Activated B cell treated with CpG ODN at 0.5 μM for 24 hours (primary cell): ENCODE measurements at places on chromosomes 12 and 14.

GRCh38 chr14:50785457-50786063, 45.4 kb downstream of the NIN start:
- DNase-seq = no peak

DNA sequence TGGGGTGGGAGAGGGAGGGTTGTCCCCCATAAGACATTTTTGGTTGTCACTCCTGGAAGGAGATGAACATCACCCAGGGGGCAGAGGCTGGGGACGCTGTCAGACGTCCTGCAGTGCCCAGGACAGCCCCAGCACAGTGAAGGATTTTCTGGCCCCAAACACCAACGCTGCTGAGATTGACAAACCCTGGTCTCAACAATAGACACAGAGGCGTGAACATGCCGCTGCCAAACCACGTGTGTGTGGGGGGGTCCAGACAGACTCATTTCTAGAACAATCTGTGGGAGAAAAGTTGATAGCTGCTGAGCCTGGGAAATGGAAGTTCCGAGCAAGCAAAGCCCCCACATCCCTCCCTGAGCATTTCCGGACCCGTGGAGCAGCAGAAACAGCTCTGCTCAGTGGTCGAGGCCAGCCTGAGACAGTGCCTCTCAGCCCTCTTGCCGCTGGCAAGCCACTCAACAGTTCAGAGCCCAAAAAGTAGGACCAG, 43.8 kb upstream of the CLMN start:
- DNase-seq = no peak

- DNase-seq = no peak
These were observed 1775.6 kb upstream of the SEL1L start for GRCh38 chr14:83309211-83309610.

DNA sequence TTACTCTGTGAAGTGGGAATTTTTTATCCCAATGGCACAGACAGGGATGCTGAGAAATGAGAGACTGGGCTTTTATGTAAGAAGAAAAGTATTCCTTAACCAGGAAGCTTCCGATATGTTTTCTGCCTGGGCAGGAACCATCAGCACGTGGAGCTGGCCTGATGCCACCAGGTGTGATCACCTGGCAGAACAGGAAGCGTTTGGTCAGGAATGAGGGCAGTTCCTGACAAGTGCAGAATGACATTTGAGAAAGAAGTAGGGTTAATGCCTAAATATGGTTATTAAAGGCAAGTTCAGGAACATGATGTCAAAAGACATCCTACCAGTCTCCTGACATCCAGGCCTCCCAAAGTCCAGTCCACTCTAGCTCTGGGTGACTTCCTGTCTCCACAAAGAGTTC, 210.3 kb downstream of the NUAK1 start:
- DNase-seq = no peak

GRCh38 chr12:24223926-24224325, 274.5 kb upstream of the SOX5 start:
- DNase-seq = no peak

DNA sequence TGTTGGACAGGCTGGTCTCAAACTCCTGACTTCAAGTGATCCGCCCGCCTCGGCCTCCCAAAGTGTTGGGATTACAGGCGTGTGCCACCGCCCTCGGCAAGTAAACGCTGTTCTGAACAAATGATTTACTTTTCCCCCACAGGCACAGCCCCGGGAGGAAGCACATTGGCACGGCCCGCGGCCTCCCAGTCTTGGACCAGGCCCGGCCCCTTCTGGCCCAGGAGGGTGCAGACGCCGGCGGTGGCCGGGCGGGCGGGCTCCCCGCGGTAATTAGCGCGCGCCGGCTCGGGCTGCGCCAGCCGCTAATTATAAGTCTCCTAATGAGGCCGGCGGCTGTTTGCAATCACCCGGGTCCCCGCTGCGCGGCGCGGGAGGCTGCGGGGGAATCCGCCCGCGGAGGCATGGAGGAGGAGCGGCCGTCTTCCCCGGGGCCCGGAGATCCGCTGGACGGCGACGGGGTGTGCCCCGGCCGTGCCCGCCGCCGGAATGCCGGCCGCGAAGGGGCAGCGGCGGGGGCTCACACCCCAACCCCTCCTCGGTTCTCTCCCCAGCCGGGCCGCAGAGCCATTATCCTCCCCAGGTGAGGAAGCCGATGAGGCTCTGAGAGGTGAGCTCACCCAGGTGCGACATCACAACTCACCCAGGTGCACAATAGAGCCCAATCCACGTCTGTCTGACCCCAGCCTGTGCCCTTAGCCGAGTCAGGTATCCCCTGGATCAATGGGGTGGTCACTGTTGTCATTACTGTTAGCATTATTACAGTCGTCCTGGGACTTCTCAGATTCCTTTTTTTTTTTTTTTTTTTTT, 3.3 kb upstream of the POP5 start:
- peak; percentile 58 for DNase-seq

GRCh38 chr12:68067762-68068376, 78.6 kb downstream of the IFNG-AS1 start:
- DNase-seq = no peak

DNA sequence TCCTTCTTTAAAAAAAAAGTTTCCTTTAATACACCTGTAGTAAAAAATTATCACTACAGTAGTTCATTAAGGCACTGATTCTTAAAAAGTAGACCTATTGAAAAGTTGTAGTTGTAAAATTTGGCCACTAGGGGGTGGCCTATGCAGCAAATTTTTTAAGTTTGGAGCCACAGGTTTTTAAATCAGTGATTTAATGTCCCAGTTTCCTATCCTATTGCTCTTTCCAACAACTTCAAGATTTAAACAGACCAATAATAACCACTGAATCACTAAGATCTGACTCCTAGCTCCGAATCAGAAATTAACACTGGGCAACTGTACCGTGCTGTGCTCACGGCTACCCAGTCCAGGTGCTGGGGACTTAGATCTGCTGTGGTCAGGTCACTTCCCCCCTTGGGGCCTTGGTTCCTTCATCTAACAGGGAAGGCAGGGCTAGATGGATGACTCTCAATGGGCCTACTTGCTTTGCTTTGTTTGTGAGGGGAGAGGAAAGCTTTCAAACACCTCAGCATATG, 279.3 kb downstream of the MED13L start:
- no peak for DNase-seq

- no peak for DNase-seq
These were observed 454.2 kb downstream of the AEBP2 start for GRCh38 chr12:19893514-19893913.

DNA sequence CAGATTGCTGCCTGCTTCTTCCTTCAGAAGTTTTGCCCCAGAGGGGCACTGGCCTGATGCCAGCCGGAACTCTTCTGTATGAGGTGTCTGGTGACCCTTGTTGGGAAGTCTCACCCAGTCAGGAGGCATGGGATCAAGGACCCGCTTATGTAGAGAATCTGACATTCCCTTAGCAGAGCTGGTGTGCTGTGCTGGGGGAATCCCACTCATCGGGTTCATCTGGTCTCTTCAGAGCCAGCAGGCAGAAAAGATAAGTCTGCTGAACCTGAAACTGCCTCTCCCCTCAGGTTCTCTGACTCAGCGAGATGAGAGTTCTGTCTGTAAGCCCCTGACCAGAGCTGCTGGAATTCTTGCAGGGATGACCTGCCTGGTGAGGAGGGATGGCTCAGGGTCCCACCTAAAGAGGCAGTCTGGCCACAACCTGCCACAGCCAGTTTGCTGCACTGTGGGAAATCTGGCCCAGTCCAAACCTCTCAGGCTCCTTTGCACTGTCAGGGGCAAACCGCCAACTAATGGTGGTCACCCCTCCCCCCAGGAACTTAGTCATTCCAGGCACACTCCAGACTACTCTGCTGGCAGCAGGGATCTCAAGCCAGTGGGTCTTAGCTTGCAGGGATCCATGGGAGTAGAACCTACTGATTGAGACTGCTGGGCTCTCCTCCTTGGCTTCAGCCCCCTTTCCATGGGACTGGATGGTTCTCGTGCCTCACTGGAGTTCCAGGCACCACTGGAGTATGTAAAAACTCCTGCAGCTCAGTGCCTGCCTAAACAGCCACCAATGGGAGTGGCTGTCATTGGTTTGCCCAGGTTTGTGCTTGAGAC, 4.1 kb downstream of the CLEC2D start:
- no peak for DNase-seq

- no peak for DNase-seq
These were observed 235 bp downstream of the RAB2B start for GRCh38 chr14:21476523-21476924.

DNA sequence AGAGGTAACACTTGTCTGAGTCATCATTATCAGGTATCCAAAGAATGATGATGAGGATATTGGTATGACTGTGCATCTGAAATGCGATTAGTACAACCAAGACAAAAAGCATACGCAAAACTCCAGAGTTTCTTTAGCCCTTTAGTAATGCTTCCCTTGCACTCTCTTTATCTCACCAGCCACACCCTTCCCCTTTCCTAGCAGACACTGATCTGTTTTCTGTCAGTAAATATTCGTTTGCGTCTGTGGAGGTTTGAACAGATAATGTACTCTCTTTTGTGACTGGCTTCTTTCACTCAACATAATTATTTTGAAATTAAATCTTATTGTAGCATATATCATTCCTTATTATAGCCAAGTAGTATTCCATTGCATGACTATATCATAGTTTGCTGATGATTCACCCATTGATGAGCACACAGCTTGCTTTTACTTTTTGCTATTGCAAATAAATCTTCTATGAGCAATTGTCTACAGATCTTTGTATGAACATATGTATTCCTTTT, 775.7 kb downstream of the SLC6A15 start:
- DNase-seq = no peak

- DNase-seq = no peak
These were observed 3.3 kb upstream of the RPLP0 start for GRCh38 chr12:120204171-120204570.

GRCh38 chr14:70811050-70811449, 1.7 kb upstream of the MAP3K9 start:
- DNase-seq = no peak

- no peak for DNase-seq
These were observed 61.3 kb downstream of the NOS1 start for GRCh38 chr12:117300174-117300573.

GRCh38 chr14:61033054-61033453, 52.0 kb downstream of the SLC38A6 start:
- no peak for DNase-seq

- no peak for DNase-seq
These were observed at the start of gene PDE3A for GRCh38 chr12:20368114-20368650. TSS of gene PDE3A (plus strand) at chr12:20368537. CDS start at chr12:20369285, 748 bp downstream.

GRCh38 chr12:66103016-66103913, 27.3 kb downstream of the LLPH start:
- DNase-seq = no peak

DNA sequence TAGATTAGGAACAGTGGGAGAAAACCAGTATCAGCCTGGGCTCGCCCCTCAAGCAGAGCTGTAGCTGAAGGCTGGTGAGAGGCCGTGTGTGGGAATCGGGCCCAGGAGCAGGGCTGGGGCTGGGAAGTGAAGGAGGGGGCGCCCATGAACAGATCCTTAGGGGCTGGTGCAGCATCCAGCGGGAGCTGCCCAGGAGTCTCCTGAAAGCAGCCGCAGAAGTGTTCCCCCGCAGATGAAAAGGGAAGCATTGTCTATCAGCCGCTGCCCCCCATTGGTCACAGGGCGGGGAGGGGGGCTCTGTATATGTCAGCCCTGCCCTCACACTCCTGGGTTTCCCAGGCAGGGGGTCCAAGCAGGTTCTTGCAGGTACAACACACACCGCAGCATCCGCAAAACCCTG, 15.6 kb upstream of the RFLNA start:
- no peak for DNase-seq

DNA sequence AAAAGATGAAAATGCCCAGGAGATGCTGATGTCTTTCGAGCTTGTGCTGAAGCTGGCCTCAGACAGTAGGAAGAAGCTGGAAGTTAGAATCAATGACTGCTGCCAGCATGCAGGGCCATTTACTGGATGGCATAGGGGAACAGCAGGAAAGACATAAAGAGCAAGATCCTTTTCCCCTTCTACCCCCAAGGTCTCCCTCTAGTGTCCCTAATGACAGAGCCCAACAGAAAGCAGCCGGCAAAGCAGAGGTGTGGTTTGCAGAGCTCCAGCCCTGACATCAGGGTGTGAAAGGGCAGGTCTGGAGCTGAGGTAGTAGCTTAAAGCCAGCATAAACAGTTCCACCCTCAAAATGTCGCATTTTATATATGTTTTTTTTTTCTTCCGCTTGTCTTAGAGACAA, 1560.7 kb upstream of the TMEM132C start:
- DNase-seq = no peak

DNA sequence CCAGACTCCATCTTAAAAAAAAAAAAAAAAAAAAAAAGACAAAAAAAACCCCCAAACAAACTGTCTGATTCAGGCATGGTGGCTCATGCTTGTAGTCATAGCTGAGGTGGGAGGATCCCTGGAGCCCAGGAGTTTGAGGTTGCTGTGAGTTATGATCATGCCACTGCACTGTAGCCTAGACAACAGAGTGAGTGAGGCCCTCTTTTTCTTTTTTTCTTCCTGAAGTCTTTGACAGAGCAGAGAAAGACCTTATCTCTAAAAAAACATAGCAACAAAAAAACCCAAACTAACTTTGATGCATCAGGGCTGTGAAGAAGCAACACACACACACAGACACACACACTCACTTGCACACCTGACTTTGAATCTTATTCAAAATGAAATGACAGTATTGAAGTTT, 7.7 kb upstream of the AMN1 start:
- DNase-seq = no peak

GRCh38 chr12:102966200-102966863, 8.9 kb downstream of the ASCL1 start:
- no peak for DNase-seq

DNA sequence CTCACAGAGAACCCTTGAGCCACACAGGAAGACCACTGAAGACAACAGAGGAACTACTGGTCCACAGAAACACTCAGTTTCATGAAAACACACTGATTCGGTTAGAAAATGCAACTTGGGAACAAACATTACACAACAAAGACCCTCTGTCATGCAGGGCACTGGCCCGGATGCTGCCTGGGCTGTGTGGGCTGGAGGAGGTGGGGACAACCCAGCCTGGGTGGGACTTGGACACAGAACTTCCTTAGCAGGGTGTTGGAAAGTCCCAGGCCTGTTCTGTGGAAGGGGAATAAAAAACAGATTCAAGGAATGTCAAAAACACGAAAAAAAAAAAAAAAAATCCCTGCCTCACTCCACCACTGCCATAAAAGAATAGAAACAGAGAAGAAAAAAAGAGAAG, 181.0 kb downstream of the MON2 start:
- no peak for DNase-seq

DNA sequence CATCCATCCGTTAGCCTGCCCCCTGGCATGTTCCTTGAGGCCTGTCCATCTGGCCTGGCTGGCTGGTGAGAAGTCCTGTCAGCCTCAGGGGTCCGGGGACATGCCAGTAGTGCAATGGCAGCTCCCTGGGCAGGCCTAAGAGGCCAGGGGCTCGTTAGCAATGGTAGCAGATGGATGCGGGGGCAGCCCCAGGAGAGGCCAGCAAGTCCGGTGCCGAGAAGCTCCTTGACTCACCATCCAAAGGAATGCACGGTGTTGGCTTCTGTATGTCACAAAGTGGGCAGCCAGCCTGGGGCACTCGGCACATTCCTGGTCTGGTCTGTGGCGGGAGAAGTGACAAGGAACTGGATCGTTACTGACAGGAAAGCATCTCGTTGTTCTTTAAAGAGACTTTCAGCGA, 319.9 kb downstream of the CACNA1C start:
- no peak for DNase-seq
